MM.1S (cell line): ENCODE measurements at places on chromosomes 1 and 21.
A peak's percentile ranks its signal among the peaks of the same experiment; 100 is the strongest.

DNA sequence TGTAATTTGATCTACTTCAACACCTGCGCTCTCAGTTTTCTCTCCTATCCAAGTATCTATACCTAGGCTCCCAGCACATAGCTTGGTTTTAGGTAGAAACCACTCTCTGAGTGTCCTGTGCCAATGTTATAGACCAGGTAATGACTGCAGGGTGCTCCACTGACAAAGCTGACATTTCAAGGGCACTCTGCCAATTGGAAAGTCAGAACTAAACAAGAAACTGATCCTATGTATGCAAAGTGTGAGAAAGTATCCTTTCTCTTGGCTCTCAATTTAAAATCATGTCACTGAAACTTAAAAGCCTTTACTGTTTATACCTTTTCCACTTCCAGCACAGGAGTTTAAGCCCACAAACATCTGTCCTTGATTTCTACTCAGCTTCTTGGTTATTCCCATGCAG, 45.0 kb upstream of the AIM2 start:
- DNase-seq: no peak

- DNase-seq: no peak
These were observed 18.2 kb downstream of the SCCPDH start for GRCh38 chr1:246742396-246742795.

DNA sequence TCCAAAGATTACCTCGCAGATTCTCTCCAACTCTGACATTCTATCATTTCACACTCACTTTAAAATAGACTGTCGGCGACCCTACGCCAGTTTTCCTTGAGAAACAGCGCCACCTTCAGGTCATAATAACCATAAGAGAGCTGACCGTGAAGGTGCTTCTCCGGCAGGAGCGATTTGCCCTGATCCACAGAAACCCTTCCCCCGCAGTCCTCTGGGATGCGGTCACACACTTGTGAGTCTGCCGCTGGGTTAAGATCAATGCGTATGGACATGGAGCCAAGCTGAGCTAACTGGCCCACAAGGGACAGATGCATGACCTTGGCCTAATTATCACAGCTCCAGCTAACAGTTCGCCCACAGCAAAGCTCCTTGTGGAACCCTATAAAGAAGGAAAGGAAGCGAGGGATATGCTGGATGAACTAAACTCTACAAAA, 32.8 kb upstream of the IFNAR2 start:
- peak; percentile 81 for DNase-seq

DNA sequence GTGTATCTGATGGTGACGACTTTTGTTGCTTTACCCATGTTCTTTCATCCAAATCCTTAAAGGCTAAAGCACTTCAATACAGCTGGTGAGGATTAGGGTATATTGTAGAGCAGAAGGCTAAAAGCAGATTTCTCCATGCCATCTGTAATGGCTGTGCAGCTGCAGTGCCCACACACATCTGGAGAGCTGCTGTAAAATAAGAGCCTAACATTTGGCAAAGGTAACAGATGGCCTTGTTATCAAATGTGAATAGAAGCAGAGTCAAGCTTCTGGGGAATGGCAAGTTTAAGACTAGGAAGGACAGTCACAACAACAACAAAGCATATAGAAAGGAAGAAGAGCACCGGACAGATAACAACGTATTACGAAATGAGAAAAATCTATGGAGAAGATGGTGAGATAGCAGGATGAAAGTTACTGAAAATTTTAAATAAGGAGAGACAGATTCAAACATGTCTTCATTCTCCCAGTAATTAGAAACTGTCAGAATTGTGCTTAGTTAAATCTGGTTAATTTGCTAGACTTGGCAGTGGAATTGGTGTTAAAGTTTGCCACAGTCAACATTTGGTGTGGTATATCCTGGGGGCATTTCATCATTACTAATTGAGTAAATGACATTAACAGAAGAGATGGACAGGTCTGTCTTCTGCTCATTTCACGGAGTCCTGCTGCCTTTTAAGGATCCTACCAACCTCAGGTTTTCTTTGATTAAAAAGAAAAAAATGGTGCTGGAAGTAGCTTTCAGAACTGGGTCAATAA, 1093.2 kb downstream of the ADGRL2 start:
- no peak for DNase-seq

DNA sequence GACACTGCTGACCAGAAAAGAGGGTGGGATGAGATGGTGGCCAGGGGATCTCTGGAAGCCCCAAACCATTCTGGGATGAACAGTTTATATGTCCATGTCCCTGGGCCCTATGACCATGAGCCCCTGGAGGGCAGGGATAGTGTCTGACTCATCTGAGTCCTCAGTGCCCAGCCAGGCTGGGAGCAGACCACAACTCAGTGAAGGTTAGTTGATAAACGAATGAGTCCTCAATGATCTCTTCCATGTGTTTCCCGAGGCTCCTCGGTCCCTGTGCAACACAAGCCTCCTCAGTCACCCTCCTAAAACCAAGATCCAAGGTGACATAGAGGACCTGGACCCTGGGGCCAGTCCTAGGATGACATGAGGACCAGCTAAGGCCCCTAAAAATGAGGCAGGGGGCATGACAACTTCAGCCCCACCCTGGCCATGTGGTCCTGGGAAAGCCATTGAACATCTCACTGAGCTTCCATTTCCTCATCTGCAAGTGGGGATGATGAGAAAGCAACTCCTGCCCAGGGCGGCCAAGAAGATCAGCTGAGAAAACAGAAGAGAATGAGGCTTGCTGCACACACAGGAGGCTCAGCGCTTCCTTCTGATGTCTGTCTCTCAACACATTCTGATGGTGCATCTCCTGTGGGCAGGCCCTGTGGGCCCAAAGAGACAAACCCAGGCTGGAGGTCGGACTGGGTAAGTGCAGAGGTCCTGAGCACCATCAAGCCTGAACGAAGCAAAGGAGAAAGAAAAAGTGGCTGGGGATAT, 86.3 kb downstream of the GLIS1 start:
- no peak for DNase-seq

GRCh38 chr21:33189237-33189636, 40.5 kb upstream of the IFNAR2 start:
- no peak for DNase-seq

- DNase-seq: no peak
These were observed 94.5 kb downstream of the PLPPR4 start for GRCh38 chr1:99358770-99359169.

DNA sequence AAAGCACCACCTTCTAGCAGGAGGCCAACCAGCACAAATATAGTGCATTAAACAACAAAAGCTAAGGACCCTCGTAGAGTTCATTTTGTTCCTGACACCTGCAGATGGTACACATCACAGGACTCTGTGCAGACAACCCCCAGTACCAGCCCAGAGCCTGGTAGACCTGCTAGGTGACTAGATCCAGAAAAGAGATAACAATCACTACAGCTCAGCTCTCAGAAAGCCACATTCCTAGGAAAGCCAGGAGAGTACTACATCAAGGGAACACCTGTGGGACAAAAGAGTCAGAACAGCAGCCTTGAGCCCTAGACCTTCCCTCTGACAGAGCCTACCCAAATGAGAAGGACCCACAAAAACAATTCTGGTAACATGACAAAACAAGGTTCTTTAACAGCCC, 344.7 kb upstream of the PTBP2 start:
- no peak for DNase-seq

- peak; percentile 36 for DNase-seq
These were observed 433.1 kb upstream of the KAZN start for GRCh38 chr1:14165371-14165801.

GRCh38 chr1:85132078-85132720, 68.6 kb downstream of the SYDE2 start:
- no peak for DNase-seq

GRCh38 chr1:230851291-230851691, 17.0 kb downstream of the C1orf198 start:
- no peak for DNase-seq

GRCh38 chr21:41768437-41769042, 1.7 kb upstream of the RIPK4 start:
- DNase-seq: no peak

- no peak for DNase-seq
These were observed 143.2 kb upstream of the C1orf105 start for GRCh38 chr1:172277275-172277674.

GRCh38 chr1:7010534-7011200, 225.4 kb downstream of the CAMTA1 start:
- peak; percentile 14 for DNase-seq

DNA sequence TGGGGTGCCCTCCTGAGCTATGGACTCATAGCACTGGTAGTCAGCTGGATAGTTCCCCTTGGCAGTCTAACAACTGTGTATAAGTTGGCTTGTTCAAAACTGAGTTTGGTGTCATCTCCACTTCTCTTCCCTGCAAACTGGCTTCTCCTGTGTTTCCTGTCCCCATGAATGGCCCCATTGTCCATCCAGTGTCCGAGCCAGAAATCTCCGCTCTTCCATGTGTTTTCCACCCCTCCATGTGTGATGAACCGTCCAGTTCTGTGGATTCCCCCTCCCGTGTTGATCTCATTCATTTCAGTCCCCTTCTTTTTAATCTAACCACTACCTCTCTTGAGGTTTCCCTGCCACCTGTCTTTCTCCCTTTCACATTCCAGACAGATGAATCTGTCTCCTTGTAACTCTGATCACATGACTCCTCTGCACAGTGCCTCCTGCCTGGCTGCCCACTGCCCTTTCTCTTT, 195.7 kb downstream of the ROR1 start:
- DNase-seq: peak; percentile 27

DNA sequence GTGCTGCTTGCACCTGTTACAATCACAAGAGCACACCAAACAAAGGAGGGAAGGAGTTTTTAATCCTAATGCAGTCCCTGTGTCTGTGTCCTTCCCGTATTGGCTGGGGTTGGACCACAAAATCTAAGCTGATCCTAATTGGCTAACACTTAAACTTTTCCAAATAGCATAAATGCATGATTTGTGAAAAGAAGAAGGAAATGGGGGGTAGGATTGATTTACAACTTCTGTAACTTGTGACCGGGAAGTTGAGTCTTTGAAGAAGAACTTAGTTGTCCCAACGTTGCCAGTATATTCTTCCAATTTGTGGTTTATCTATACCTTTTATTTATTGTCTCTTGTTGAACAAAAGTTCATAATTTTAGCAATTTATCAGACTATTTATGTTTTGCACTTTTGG, 11.8 kb upstream of the IPP start:
- DNase-seq: no peak

- DNase-seq: no peak
These were observed 89.2 kb upstream of the GRIK3 start for GRCh38 chr1:37123276-37124115.

DNA sequence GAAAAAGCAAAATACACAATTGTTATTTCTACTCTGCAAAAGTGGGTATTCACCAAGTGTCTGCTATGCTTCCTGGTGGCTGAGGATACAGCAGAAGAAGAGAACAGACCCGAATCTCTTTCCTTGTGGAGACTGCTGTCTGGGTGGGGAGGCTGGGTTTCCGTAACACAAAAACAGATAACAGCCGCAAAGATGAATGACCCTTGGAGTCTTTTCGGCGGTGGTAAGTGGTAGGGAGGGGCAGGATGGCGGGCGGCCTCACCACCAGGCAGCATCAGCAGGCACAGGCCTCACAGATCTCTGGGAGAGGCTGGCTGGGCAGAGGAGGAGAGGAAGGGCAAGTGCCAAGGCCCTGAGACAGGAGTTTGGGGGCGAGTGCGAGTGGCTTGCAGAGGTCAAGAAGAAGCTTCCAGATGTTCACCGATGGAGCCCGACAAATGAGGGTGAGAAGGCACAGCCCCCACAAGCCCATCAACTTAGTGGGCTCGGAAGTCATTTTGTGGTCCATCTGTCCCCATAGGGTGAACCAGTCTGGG, 164.2 kb downstream of the RHOU start:
- no peak for DNase-seq

DNA sequence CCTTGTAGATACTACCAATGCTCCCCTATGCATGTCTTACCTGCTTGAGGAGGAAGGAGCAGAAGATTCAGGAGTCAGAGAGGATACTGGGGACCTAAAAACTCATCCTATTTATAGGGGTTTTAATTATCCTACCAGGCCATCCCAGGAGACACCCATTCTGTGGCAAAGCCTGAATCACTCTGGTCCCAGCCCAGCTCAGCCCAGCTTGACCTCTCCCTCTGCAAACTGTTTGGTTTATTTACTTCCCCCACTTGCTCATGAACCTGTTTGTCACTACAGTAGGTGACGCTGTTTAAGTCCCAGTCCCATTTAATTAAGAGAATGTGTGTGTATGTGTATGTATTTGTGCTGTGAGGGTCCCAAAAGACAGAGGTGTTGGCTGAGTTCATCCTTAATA, at the start of gene RPTN:
Gene RPTN, minus strand, starts transcription at position 85 of the 400 bp plus-strand sequence. CDS start 1,339 bp downstream, outside the sequence.
- no peak for DNase-seq

DNA sequence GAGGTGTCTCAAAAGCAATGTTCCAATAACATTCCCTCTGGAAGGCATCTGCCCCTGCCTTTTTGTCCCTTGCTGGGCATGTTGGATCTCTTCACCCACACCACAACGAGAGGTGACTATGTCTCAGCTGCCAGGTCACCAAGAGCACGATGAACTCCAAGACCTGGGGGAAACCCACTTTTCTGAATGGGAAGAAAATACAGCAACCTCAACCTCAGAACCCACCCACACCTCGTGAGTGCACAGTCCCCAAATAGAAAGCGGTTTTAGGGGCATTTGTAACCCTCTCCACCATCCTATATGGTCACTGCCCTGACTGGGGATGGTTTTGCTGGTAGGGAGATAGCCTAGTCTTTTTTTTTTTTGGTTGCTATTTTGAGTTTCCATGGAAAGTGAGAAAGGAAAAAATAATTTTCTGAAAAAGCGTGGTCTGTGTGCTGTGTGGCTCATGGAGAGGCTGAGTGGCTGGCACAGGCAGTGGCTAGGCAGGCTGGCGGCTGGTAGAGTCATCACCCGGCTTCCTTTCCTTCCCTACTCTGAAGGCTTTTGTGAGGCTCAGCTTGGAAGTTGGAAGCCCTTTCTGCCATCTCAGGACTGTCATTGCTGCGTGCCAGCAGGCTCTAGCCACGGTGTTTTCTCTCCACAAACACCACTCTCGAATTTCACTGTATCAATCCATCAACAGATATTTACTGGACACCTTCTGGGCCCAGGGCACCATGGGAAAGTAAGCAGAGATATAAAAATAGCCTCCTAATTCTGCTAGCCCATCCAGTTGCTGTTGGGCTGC, 15.8 kb downstream of the TSPAN2 start:
- DNase-seq: no peak

DNA sequence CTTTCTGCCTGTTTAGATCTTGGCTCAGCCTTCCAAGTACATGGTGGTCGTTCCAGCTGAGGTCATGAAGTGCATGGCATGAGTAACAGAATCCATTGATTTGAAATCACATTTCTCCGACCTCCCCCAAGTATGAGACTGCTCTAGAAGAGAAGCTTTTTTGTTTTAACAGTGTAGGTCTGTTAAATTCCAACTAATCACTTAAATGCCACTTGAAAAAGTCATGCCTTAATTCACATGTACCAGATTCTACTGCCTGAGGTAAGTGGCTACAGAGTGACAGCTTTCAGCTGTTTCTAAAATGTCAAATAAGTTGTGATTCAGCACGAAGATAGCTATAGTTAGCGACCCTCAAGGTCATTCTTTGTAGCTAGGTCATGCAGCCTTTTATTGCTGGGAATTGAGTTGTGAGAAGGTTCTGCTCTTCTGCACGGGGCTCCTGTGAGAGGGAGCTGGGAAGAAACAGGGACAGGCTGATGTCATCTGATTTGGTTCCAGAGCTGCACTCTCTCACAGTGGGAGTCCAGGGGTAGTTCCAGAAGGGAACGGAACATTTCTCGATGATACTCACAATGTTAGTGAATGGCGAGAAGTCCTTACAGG, 112.7 kb downstream of the VPS13D start:
- DNase-seq: no peak

GRCh38 chr1:235741294-235741693, 91.7 kb upstream of the GNG4 start:
- DNase-seq: no peak
